ENCODE measurements at places on chromosomes 11 and 22.
A peak's percentile ranks its signal among the peaks of the same experiment; 100 is the strongest.

DNA sequence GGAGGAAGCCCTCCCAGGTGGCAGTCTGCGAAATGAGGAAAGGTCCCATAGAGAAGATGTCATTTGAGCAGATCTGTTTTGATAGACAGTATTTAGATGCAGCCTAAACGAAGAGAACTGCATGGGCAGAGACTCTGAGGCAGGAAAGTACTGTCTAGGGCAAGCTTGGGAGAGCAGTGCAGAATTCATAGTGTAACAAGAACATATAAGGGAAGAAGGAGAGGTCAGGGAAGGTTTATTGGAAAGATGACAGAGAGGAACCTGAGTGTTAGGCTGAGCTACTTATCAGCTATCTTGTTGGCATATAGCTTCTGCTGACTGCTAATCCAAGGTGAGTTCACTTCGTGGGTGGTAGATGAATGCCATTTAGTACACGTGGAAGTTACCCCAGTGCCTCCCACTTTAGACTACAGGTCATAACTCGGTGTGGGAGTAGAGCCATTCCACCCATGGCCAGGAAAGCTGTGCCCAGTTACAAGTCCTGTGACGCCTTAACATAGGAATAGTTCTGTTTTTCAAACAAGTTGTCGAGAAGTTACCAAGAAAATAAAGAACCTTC lies 99.5 kb downstream of the DBX1 start:
- no peak for DNase-seq

GRCh38 chr11:75823946-75824345 lies 8.9 kb downstream of the UVRAG start:
- no peak for DNase-seq

DNA sequence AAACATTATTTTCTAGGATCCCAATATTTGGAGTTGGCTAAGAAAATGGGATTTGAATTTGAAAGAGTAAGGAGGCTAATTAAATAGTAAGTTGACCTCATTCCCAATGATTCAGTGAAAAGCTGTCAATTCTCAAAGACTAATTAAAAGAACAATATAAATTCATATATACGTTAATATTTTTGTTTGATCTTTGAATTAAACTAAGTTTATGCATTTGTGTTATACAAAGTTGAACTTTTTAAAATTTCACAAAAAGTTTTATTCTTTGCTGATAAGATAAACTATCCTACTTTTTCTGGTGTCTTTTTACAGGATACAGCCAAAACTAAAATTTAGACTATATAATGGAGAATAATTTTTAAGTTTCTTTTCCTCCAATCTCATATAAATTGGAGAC lies at the start of gene OR5L1:
TSS of gene OR5L1 (plus strand) at position 301 of the 400 bp plus-strand sequence. CDS start 100 bp downstream, outside the sequence.
- no peak for DNase-seq

DNA sequence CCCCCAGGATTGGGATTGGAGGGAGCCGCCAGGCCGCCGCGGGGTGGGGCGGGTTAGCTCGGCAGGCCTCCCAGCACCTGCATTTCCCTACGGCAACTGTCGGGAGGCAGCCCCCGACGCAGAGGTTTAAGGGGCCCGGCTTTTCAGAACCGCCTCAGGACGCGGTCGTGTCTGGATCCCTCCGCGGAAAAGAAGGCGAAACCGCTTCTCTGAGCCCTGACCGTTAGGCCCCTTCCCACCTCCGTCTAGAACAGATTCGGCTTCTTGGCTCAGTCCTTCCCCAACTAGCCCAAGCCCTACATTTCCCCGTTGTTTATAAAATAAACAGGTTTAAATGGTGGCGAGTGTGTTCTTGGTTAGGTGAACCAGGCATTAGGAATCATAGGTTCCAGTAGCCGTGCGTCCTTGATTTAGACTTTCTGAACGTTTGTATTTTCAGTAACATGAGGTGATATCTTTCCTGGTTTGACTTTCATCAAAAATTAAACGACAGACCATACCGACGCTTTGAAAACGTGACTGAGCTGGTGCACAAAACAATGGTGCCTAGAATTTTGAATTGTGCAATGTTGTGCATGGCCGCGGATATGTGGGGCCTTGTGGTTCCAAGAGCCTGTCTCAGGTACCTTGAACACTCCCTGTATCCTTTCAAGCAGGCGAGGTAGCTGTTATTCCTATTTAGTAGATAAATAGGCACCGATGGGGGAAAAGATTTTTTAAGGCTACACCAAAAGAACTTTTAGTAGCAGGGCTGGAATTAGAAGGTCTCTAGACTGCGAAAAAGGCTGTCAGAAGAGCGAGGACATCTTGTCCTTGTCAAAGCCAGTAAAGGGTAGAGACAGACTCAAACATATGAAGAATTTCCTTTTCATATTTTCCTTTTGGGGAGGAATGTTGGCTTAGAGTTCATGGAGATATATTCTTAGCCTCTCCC lies 1.2 kb upstream of the HSPA8 start:
- peak; percentile 75 for DNase-seq

DNA sequence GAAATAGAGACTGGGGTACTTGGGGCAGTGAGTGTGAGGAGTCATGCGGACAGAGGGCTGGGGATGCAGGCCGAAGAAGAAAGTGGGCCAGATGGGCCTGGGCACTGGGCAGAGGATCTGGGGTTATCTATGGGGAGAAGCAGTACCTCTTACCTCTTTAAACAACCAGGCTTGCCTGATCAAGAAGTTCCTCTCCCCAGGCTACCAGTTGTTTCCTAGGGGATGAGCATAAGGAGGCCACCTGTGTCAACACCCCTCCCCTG lies 98.4 kb upstream of the PITPNB start:
- DNase-seq = no peak

DNA sequence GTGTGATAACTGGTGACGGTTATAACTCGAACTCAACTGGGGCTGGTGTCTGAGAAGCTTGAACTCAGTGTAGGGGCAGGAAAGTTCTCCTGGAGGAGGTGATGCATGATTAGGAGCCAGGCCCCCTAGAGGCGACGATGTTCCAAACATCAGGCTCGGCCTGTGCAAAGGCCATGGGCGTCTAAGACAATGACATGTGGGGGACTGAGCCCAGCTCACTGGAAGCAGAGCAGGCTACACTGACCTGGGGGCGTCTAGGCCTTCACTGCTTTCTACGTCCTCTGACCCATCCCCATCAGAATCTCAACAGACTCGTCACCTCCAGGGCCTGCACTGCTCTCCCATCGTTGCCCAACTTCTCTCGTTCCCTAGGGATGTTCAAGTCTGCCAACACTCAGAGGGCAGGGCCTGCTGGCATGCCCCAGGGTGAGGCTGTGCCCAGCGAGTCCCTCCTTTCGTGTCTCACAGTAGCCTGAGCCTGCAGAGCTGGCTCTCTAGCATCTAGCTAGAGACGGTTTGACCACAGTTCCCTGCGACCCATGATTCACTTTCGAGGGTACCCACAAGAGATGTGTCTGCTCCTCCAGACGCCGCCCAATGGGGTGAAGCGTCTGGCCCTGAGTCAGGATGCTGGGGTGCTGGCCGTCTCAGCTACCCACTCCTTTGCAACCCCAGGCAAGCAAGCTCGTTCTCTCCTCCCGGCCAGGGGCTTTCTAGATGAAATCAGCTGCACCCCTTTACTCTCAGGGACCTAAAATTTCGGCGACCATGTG lies 1.1 kb upstream of the ATG16L2 start:
- peak; percentile 39 for DNase-seq

DNA sequence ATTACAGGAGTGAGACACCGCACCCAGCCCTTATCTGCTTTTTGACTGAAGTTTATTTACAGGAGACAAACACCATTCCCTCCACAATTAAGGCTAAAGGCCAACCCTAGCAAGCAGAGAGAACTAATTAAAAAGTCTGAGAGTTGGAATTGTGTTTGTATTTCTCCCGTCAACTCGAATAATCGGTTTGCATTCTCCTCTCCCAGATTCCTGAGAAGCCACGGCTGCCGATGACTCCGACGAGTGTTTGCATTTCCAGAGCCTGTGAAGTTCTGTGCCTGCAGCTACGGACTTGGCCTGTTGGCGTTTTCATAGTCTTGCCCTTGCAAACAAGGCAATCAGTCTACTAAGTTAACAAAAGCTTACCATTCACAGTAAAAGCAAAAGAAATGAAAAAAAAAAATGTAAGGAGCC lies 73.2 kb upstream of the NUP50 start:
- DNase-seq = no peak

DNA sequence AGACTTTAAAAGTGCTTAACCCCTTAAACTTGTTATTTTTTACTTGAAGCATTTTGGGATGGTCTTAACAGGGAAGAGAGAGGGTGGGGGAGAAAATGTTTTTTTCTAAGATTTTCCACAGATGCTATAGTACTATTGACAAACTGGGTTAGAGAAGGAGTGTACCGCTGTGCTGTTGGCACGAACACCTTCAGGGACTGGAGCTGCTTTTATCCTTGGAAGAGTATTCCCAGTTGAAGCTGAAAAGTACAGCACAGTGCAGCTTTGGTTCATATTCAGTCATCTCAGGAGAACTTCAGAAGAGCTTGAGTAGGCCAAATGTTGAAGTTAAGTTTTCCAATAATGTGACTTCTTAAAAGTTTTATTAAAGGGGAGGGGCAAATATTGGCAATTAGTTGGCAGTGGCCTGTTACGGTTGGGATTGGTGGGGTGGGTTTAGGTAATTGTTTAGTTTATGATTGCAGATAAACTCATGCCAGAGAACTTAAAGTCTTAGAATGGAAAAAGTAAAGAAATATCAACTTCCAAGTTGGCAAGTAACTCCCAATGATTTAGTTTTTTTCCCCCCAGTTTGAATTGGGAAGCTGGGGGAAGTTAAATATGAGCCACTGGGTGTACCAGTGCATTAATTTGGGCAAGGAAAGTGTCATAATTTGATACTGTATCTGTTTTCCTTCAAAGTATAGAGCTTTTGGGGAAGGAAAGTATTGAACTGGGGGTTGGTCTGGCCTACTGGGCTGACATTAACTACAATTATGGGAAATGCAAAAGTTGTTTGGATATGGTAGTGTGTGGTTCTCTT lies 2.8 kb downstream of the MALAT1 start:
- peak; percentile 70 for DNase-seq

DNA sequence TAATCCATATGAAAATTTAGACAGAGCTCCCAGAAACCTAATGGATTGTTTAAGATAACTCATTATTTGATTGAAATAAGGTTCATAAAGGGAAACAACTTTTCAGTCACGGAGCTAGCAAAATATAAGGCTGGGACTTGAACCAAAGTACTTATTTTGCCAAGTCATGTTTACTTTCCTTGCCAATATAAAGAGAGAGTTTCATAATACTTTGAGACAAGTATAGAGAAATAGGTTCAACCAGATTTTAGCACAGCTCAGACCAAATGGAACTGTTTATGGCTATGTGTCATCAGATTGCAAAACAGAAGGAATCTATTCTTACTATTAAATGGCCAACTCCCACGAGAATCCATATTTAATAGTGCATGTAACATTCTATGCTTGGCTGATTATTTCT lies 1517.5 kb upstream of the TENM4 start:
- DNase-seq = peak; percentile 11

- DNase-seq = no peak
Observed at GRCh38 chr11:105004021-105004420, 18.9 kb downstream of the CASP5 start.

- no peak for DNase-seq
Observed at GRCh38 chr11:84130646-84131427, 844.7 kb upstream of the CCDC90B start.

GRCh38 chr22:38317122-38317994 lies at the start of gene CSNK1E:
TSS of gene CSNK1E (minus strand) at chr22:38317433. CDS start at chr22:38314157, 3,276 bp downstream.
- DNase-seq = peak; percentile 89

GRCh38 chr11:117961896-117962295 lies 24.3 kb upstream of the IL10RA start:
- DNase-seq = no peak

- DNase-seq = no peak
Observed at GRCh38 chr11:27456140-27456794, 16.3 kb downstream of the LGR4 start.

DNA sequence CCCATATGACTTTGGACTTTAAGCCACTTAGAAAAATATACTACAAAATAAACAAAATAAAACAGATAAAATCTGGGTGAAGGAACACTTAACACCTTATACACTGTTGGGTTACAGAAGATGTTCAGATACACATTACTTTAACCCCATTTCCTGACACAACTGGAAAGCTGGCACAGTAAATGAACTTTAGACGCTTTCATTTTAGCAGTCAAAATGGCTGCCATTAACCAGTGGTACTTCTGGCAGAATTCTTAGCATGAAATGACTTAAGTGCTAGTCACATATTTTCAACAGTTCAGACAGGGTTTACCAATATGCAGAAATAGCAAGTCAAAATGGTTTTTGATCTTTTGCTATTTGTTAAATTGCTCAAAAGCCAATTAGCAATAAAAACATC lies 37.9 kb downstream of the PIK3C2A start:
- no peak for DNase-seq

- DNase-seq = no peak
Observed at GRCh38 chr11:134656861-134657540, 245.0 kb upstream of the B3GAT1 start.

- no peak for DNase-seq
Observed at GRCh38 chr11:14125529-14125928, 163.0 kb downstream of the SPON1 start.

- peak; percentile 94 for DNase-seq
Observed at GRCh38 chr22:50305923-50306566, 1.4 kb downstream of the PLXNB2 start.

DNA sequence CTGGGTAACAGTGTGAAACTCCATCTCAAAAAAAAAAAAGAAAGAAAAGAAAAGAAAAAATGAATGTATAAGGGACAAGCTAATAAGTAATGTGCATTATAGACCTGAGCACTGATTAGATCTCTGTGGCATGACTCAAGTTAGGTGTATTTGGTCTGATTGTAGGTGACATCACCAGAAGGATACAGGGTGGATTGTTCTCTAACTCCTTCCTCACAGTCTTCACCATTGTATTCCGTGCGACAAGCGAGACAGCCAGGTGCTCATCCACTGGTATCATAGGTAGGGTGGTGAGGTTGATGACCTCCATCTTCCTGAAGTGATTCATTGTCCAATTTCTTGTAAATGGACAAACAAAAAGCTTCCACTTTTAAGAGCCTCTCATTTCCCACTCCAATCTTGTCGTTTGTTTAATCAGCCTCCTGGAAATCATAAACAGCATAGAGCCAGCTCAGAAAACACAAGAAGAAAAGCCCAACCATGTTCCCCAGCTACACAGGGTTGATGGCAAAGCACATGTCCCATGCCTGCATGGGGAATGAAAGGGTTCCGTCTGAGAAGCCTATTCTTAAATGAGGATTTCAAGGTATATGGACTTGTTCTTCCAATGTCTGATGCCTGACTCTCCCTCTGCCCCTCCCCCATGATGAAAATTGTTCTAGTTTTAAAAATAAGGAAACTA lies 6.2 kb downstream of the FAM227A start:
- DNase-seq = no peak

GRCh38 chr22:32999039-32999815 lies 59.0 kb downstream of the SYN3 start:
- no peak for DNase-seq
